Sigmoid colon (tissue), 7 donors: ENCODE measurements at places on chromosomes 7 and 10. TPM values are rescaled to one million over a fixed set of nuclear protein-coding genes. Genes with fewer than 3 reads are reported as not detected.
A peak's percentile ranks its signal among the peaks of the same experiment; 100 is the strongest.

ASZ1 gene
- not detected for total RNA-seq

HABP2 gene
- total RNA-seq = not detected

CCDC146 gene
- total RNA-seq = 26.0 TPM

TMEM236 gene
- 0.28 TPM for total RNA-seq

AGMO gene
- total RNA-seq = 0.16 TPM

GLI3 gene
- 17.2 TPM for total RNA-seq

OR6V1 gene
- total RNA-seq = not detected

DNA sequence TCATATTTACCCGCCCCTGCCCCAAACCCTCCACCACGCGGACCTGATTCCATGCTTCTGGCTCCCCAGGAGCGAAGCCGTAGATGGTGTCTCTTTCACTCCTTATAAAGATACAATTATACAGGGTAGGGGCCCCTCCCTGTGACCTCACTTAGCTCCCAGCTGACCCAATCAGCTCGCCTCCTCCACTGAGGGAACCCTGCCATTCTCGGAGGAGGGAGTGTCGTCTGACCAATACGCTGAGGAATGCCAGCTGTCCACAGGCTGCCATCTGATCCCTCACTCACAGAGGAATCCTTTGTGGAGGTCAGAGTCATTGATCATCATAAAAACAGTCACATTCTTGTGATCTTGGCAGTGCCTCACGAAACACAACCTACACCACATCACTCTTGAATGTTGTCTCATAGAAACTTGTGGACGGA, 67.5 kb upstream of the INSIG1 start:
- peak; percentile 65 for DNase-seq

GRCh38 chr10:132595854-132596253, 58.3 kb downstream of the INPP5A start:
- DNase-seq = no peak

GRCh38 chr10:46233181-46233580, 53.6 kb upstream of the ANTXRL start:
- DNase-seq = no peak

DNA sequence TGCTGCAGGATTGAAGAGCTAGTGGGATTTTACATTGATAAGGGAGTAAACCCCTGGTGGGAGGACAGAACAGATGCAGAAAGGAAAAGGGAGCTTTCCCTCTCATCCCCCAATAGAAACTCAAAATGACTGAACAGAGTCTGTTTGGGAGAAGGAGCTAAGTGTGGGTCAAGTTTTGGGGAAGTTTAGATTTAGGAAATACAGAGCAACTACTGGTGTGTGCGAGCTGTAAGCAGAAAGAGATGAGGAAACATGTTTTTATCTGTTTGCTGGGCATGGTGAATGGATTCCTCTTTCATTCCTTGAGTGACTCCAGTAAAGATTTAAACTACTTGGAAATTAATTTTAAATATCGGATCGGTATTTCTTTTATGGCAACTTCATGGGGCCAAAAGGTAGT, 132.7 kb downstream of the AOAH start:
- no peak for DNase-seq

DNA sequence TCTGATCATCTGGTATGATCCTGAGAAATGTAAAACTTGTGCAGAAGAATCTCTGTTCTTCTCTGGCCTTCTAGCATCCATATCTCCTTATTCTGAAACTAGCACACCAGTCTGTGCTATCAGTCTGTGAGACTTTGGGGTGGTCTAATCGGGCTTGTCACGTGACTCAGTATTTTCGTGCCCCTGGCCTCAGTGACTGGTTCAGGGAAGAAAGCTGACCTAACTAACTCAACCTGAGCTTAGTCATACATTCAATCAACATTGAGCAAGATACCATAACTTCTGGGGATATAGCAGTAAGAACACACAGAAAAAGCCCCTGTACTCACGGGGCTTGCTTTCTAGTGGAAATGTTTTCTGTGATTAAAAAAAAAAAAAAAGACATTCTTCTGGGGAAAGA, 109.3 kb downstream of the DKK1 start:
- DNase-seq = no peak

DNA sequence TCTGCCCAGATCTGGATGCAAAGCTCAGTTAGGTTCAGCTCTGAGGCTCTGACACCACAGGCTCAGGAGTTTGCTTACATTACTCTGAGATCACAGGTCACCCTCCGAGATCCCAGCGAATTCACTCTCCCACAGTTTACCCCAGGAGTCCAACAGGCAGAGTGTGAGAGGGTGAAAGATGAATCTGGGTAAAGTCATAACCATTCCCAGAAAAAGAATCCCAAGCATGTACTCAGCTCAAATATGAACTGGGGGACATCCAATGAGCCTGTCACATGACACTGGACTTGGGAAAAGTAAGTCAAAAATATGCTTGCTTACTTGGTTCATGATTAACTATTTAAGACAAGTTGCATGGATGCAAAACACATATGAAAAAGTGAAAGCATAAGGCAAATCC, 110.3 kb upstream of the ARID5B start:
- no peak for DNase-seq

DNA sequence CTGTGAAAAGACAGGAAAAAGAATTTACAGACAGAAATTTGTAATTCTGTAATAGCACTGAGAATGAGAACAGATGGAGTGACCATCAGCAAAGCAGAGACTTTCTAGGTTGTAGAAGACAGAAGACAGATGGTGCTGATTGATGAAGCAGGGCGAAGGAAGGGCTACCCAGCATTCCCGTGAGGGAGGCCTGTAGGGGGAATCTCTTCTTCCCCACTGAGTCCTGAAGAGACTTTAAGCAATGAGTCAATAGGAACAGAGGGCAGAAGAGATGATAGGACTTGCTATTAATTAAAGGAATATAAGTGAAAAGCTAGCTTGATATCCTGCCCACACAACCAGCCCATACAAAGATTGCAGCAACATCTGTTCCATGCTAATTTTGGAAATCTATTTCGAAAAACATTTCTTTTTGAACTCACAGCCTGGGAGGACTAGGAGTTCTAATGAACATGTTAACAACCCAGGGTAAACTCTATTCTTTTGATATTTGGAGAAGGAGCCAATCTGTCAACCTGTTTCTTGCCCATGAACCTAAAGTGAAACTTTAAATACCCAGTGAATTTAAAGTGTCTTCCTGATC, 44.1 kb downstream of the RALA start:
- no peak for DNase-seq

- DNase-seq = no peak
Measured at GRCh38 chr7:135808206-135808605, 59.6 kb upstream of the FAM180A start.

DNA sequence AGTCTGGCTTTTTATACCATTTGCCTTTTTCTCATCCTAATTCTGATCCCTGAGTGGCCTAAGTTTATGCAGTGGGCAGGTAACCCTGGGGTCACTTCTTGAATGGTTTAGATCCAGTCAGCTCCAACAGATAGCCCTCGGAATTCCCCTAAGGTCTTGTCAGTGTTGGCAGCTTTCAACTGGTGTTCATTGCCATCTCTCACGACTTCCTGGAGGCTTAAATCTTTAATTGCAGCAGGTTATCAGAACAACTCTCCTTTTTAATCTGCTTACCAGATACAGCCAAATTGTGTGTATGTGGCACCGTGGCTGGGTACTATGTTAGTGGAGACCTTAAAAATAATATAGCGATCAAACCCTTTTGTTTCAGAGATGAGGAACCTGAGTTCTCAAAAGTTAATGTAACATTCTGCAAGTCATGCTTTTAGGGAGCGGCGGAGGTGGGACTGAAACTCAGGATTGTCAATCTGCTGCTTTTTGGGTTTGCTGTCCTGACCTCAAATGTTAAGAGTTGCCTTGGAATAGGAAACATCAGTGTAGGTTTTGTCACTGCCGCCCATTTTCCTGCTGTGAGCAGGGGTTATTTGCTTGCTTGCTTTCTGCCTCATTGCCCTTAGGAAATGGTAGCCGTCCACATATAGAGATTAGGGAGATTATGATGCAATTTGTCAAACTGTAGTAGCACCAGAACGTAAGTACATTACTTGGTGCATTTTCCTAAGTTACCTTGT, 818 bp downstream of the DLD start:
- no peak for DNase-seq

- no peak for DNase-seq
Measured at GRCh38 chr10:95253007-95253406, 37.8 kb downstream of the PDLIM1 start.

DNA sequence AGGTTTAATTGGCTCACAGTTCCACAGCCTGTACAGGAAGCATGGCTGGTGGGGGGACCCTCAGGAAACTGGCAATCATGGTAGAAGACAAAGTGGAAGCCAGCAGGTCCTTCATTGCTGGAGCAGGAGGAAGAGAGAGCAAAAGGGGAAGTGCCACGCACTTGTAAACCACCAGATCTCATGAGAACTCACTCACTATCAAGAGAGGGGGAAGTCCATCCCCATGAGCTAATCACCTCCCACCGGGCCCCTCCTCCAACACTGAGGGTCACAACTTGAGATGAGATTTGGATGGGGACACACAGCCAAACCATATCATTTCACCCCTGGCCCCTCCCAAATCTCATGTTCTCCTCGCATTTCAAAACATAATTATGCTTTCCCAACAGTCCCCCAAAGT, 171.9 kb upstream of the CACNA2D1 start:
- DNase-seq = no peak

- DNase-seq = peak; percentile 69
Measured at GRCh38 chr10:124007102-124007772, 86.2 kb downstream of the CHST15 start.

- no peak for DNase-seq
Measured at GRCh38 chr7:107130487-107131220, 38.1 kb upstream of the HBP1 start.

DNA sequence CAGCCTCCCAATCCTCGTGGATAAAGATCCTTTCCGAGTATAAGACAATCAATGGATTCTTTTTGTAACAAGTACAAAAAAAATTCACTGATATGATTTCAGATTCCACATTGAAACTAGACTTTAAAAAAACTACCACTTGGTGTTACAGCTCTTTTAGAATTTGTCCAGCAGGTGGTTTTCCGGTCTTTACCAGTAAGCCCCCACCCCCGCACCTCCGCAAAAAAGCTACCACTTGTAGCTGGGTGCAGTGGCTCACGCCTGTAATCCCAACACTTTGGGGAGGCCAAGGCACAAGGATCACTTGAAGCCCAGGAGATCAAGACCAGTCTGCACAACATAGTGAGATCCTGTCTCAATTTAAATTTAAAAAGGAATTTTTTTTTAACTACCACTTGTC, 19.8 kb downstream of the IGF2BP3 start:
- no peak for DNase-seq
